ENCODE measurements at places on chromosomes 4 and X. TPM values are rescaled to one million over a fixed set of nuclear protein-coding genes. Genes with fewer than 3 reads are reported as not detected.

GRCh38 chrX:128365492-128365891 lies 313.3 kb upstream of the ACTRT1 start:
- DNase-seq, result no peak
- H3K4me3 ChIP-seq, result no peak overlapping the region
- H3K4me1 ChIP-seq, result no peaks in the 10 kb centered on the region
- no peaks in the 10 kb centered on the region for H3K36me3 ChIP-seq

GRCh38 chr4:76155979-76156378 lies 7.8 kb upstream of the NUP54 start:
- H3K27me3 ChIP-seq, result no peaks in the 10 kb centered on the region
- peaks cover 18% of the 10 kb centered on the region for H3K36me3 ChIP-seq
- no peaks in the 10 kb centered on the region for H3K4me1 ChIP-seq
- no peak overlapping the region for H3K27ac ChIP-seq
- no peak overlapping the region for H3K4me3 ChIP-seq

DNA sequence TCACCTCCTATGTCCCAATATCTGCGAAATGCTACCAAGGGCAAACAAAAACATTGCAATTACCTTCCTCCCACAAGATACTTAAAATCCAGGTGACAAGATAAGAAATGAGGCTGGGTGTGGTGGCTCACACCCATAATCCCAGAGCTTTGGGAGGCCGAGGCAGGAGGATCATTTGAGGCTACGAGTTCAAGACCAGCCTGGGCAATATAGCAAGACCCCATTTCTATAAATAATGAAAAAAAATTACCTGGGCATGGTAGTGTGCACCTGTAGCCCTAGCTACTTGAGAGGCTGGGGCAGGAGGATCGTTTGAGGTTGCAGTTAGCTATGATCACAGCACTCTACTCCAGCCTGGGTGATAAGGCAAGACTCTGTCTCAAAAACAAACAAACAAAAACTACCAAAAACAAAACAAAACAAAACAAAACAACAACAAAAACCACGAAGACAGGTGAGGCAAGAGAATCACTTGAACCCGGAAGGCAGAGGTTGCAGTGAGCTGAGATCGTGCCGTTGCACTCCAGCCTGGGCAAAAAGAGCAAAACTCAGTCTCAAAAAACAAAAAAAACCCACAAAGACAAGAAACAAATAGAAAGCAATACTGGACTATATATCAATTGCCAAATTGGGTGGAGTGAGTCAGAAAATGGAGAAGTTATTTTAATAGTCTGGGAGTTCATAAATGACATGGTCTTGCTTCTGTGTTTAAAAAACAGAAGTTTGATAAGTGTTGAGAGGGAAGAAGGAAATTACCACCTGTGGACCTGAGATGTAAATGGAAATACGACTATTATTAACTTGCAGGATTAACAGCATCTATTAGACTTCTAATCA lies 176.5 kb downstream of the FBXW7 start:
- H3K36me3 ChIP-seq, result no peaks in the 10 kb centered on the region
- H3K27ac ChIP-seq, result no peak overlapping the region
- H3K27me3 ChIP-seq, result no peaks in the 10 kb centered on the region
- DNase-seq, result no peak
- no peak overlapping the region for H3K4me3 ChIP-seq
- H3K4me1 ChIP-seq, result no peaks in the 10 kb centered on the region

DNA sequence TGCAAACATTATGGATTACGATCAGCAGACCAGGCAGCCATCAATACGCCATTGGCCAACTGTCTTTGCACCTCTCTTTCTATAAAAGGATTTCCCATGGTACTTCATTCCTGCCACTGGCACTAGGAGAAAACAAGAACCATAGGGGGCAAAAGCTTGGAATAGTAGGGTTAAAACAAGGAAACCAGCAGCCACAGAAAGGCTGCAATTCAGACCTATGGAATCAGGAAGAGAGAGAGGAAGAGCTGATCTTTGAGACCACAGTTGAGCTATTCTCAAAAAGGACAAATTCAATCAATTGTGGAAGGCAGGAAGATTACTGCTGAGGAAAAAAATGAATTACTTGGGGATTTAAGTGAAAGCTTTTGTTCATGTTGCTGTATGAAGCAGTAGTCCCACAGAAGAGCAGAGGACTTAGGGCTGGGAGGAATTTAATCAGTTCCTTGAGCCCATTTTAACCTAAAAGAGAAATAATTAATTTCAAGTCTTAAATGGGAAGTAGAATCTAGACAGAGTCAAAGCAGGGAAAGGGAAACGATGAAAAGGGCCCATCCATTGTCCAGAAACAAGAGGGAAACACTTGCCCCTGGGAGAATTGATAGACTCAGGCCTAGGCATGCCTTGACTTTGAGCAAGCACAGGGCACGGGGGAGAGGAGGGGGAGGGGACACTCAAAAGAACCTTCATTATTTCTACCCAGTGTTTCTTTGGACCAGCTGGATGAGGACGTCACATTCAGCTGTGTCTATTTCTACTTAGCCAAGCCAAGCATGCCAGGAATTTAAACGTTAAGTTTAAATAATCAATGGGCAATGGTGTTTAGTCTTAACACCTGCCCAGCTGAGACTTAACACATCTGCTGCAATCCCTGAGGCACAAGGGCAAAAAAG lies 50.7 kb downstream of the SCD5 start:
- H3K27me3 ChIP-seq, result no peaks in the 10 kb centered on the region
- peak overlapping the region; percentile 8 for H3K27ac ChIP-seq
- H3K36me3 ChIP-seq, result no peaks in the 10 kb centered on the region
- no peak for DNase-seq

DNA sequence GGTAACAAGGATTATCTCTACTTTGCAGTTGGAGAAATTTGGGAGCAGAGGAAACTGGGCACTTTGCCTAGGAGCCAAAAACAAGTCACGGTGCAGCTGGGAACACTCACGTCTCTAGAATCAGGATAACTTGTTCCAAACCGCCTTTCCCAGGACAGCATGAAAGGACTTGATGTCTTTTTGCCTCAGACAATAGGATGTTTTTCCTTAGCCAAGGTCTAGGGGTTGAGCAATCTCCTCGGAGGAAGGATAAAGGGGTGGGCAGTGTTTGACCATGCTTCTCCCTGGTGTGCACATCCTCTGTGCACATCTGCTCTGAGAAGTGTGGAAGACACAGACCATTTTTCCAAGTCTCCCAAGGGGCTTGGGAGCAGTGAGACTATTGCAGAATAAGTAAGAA lies 1.7 kb upstream of the SPARCL1 start:
- H3K4me1 ChIP-seq, result no peaks in the 10 kb centered on the region
- H3K27me3 ChIP-seq, result no peaks in the 10 kb centered on the region
- no peak overlapping the region for H3K27ac ChIP-seq
- DNase-seq, result no peak

DNA sequence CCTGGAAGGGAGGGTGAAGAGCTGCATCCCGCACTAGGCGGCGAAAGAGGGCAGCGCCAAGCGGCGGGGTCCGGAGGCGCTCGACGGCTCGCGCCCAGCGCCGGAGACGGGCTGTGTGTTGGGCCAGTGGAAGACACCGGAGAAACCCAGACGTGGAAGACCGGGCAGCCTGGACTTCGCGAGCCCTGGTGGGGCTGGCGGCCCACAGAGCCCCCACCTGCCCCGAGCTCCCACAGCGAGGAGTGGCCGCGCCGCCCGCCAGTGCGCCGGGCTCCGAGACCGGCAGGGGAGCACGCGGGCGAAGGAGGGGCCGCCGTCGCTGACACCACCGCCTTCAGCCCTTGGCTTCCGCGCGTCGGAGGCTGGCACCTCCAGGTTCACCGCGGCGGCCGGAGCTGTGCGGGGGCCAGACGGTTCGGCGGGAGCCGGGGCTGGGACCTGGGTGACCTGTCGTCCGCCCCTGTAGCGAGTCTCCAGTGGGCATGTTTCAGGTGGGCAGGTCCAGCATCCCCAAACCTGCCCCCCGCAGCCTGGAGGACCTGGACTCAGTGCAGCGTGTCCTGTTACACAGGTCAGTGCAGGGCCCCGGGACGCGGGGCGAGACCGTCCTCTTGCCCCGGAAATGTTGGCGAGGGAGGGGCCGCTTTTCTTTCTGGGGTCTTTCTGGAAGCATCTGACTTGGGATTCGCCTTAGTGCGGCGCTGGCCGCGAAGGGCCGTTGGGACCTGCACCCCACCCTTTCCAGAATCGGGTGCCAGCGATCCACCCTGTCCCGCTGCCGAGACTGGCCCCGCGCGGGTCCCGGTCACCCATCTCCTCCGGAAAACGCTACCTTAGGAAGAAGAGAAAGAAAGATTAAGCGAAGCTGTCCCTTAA lies 9.6 kb upstream of the INTU start:
- H3K4me3 ChIP-seq, result peak overlapping the region; percentile 58
- peaks cover 13% of the 10 kb centered on the region for H3K27me3 ChIP-seq
- H3K36me3 ChIP-seq, result no peaks in the 10 kb centered on the region
- peak; percentile 27 for DNase-seq

The DUSP9 gene
- 0.09 TPM for total RNA-seq

The AKAP14 gene
- not detected for total RNA-seq

The TIMM17B gene
- total RNA-seq, result 15.7 TPM

The PPAT gene
- total RNA-seq, result 7.5 TPM

The GAGE12H gene
- not detected for total RNA-seq

The ZNF630 gene
- 2.1 TPM for total RNA-seq
